ENCODE measurements at places on chromosomes 4 and X.

DNA sequence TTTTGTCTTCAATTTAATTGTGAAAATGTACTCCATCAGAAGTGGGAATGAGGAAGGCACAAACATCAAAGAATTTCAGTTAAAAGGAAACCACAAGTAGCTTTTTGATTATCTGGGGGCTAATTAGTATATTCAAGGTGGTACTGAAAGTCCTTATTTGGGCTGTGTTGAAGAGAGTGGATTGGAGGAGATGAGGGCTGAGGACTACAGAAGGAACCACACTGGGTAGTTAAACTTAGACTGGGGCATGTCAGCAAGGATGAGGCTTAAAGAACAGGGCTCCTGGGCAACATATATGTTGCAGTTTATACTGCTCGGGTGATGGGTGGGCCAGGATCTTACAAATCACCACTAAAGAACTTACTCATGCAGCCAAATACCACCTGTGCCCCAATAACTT lies 346.8 kb downstream of the SPOCK3 start:
- DNase-seq, result no peak

- DNase-seq, result no peak
Observed at GRCh38 chrX:132671229-132671641, 182.4 kb upstream of the MBNL3 start.

DNA sequence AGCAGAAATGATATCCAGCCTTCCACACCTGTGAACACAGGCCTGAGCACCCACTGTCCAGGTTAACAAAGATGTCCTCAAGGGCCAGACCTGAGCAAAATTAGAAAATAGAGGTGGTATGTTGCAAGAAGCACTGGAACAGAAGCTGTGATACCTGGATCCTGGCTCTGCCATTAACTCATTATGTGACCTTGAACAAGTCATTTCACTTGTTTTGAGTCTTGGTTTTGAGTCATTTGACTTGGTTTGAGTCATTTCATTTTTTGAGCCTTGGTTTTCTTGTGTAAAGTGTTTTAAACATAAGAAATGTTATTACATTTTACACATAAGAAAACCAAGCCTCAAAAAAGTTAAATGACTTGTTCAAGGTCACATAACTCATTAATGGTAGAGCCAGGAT lies 2.9 kb upstream of the NWD2 start:
- no peak for DNase-seq

DNA sequence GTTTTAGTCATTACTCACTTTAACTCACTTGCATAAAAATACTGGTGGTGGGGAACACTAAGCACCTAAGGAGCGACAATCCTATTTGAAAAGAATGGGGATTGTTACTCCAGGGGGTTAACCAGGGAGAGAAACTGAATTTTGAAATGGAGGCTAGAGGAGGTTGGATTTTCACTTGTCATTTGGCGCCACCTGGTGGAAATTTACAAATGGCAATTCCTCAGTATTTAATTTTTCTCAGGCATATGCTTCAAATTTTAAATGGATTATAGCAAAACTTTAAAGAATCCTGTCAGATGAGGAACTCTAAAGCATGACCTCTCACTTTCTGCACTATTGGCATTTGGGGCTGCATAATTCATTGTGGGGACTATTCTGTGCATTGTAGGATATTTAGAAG lies 2.7 kb upstream of the GEMIN8 start:
- DNase-seq, result no peak

- DNase-seq, result no peak
Observed at GRCh38 chr4:109966891-109967481, 54.3 kb downstream of the EGF start.

DNA sequence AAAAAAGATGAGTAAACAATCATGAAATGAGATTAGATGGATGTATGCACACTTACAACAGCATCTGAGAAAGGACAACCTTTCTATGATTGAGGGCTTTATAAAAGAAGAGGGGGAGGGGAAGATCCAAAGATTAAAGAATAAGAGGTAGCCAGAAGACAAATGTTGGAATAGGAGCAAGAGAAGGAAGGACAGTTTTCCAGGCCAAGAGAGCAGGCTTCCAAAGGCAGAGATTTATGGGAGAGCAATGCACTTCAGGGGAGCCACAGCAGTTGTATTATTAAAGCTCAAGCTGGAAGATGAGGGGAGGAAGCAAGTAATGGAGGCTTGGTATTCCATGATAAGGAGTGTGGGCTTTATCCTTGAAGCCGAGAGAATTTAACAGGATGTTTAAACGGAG lies 110.3 kb upstream of the PTPN13 start:
- no peak for DNase-seq

- DNase-seq, result no peak
Observed at GRCh38 chr4:184417802-184418511, 56.4 kb downstream of the IRF2 start.

- DNase-seq, result no peak
Observed at GRCh38 chrX:40471965-40472648, 108.7 kb upstream of the ATP6AP2 start.

DNA sequence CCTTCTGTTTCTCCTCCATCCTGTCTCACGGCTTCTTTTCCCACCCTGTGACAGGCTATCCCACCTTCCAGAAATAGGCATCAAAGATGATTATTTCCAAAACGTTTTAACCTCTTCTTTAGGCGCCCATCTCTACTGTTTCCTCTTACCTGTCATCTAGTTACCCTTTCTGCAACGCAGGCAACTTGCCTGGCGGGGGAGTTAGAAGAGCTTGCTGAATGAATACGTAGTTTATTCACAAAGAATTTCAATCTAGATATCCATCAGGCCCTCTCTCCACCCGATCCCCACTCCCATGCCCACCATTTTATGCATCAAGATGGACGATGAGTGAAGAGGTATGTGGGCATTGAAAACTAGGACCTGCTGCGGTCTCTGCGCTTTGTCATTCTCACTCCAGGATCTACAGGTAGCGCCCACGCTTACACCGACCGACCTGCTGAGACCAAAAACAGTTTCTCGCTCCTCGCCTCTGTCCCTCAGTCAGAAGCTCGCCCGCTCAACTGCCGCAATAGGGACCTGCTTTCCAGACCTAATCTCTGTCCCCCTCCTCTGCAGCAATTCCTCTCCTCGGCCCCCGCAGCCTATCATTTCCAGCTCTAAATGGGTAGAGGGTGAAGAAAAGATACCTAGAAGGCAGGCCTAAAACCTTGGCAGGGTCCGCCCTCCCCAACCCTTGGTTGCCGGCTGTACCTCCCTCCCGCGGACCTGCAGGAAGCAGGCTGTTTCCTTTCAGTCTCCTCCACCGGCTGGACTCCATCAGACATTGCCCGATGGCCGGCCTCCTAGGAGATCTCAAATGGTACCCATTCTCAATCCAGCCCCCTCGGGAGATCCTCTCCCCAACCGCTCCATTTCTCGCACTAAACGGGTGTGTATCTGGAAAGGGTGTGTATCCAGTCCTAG lies 624 bp downstream of the BEX5 start:
- no peak for DNase-seq

GRCh38 chr4:14008494-14008893 lies 381.0 kb upstream of the BOD1L1 start:
- no peak for DNase-seq

- DNase-seq, result peak; percentile 79
Observed at GRCh38 chr4:88880501-88881226, 176.3 kb downstream of the FAM13A start.

- no peak for DNase-seq
Observed at GRCh38 chr4:79132826-79133225, 193.0 kb downstream of the NAA11 start.

- DNase-seq, result no peak
Observed at GRCh38 chr4:105520819-105521790, 31.3 kb upstream of the ARHGEF38 start.

GRCh38 chr4:56973336-56973735 lies 4.1 kb downstream of the NOA1 start:
- DNase-seq, result no peak

DNA sequence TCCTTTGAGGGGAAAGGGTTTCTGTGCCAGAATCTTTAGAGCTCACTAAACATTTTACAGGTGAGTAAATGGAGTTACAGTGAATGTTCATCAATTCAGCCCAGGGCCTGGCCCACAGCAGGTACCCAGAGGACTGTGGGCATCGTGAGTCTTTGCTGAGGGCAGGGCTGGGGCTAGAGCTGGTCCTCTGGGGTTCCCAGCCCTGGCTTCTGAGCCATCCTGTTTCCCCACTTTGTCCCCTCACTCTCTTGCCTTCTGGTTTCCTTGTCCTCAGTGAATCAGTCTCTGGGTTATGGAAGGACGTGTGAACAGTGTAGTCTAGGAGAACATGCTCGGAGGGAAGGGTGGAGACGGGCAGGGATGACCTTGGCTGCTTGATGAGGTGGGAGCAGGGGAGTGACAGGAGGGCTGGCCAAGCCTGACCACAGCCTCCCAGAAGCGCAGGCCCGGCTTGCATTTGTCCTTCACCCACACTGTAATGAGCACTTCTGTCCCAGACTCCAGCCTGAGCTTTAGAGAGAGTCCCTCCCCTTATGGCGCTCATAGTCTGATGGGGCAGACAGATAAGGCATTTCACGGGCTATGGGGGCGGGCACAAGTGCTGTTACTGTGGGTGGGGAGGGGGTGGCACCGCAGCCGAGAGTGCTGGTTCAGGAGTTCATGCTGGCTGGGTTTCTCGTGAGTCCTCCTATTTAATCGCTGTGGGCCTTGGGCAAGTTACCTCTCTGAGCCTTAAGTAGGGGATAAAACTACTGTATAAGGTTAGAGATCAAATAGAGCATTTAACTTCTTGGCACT lies 17.3 kb downstream of the TBC1D14 start:
- DNase-seq, result no peak

GRCh38 chr4:122045533-122045932 lies 93.7 kb upstream of the TRPC3 start:
- DNase-seq, result peak; percentile 10

DNA sequence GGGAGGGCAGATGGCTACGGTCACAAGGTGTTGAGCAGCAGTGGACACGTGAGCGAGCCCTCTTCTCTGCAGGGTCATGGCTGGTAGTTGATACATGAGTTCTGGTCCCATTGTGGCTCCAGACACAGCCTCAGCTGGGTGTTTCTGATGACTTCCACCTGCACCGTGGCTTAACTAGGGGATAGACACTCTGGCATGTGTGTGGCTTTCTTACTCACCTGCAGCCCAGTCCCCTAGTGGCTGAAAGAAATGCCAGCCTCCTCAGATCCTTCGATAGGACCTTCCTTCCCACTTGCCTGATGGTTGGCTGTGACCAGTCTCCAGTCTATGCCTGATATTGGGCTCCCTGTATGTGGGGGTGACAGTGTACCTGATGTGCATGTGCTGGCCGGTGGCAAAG lies 5.0 kb downstream of the GPR78 start:
- DNase-seq, result no peak

DNA sequence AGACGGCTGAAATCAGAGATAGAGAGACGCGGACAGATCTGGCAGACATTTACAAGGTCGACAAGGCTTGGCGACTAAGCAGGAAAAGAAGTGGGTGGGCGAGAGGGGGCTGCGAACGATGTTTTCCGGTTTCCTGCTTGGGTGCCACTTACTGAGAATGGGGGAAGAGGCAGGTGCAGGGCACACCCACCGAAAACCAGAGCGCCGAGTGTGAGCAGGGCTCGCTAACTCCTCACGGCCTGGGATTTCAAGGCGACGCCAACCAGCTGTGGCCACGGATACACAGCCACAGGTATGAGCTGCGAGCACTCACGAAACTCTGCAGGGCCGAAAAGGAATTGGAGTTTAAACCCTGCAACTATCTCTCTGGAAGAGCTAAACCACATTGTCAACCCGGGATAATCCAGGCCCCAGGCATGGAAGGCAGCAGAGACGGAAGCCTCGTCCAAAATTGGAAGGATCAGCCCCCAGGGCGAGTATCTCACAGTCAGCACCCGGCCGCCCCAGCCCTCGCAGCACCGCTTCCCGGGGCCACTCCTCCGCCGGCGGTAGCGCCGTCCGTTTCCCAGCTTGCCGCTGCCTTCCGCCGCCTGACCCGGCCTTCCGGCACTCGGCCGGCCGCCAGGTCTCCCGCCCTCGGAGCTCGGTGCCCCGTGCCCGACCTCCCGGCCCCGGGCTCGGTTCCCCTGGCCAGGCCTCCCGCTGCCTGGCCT lies 778 bp downstream of the CASP3 start:
- DNase-seq, result no peak

DNA sequence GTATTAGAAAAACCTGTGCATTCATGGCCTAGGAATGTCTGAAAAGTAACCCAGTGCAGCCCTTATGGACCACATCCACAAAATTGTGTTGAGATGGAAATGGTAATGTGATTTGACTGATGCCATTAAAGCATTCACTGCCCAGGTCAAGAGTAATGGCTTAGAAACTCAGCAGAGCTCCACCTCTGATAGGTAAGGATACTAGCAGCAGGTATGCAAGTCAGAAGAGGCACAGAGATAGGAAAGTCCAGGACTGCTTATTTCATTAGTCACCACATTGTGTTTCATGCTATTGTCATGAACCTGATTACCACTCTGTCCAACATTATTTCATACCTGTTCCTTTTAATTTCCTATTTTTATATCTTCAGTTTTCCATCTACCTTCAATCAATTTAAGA lies 2042.2 kb downstream of the ARAP2 start:
- no peak for DNase-seq

DNA sequence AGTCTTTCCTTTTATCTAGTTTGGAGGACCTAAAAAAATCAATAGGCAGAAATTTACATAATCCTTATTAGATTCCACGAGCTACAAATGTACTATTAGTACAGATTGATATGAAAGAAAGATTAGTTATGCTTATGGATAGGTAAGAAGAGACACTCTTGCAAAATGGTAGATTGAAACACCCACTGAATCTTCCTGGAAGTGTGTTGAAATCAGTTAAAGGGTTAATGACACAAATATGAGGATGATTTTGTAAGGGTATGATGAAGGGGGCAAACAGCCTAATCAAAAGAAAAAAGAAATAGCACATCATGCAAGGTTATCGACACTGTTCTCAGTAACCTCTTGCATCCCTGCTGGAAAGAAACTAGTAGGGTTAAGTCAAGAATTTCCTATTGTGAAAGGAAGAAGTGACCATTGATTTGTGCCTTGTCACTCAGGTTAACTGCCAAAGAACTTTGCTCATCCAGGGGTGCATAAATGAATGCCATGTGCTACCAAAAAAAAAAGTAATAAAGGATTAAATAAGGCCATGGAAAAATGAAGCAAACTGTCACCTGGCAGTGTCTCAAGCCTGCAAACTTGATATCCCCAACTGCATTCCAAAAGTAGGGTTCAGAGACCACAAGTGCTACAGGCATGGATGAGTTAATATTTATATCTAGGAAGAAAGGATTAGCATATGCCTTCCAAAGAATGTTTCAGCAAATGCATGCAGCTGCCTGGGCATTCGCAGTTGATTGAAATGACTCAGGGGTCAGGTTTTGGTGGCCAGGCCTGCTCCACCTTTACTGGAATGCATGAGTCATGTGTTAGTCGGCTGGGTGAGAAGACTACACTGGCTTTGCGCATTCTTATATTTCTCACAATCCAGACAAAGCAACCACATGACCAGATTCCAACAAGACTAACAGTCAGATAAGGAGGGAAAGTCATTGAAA lies 78.3 kb upstream of the ATXN3L start:
- no peak for DNase-seq

DNA sequence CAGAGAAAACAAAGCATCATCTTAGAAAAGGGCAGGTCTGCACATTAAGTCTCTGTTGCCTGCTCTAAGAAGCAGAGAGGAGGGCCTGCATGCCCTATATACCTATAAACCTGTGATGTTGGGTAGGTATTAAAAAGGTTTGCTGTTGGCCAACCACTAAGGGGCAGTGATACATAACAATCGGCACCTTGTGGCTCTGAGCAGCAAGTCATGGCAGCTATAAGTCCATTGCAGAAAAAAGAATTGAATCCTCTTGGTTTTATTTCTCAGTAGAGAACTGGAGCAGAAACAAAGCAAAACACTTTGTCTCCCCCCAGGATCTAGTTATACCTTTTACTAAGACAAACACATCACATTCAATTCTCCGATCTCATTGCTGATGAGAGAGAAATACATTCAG lies 1364.4 kb downstream of the STIM2 start:
- DNase-seq, result no peak

- DNase-seq, result no peak
Observed at GRCh38 chr4:101127176-101127790, 220.0 kb downstream of the PPP3CA start.

Measured in NCI-H187 (cell line).